ENCODE measurements at places on chromosomes 11 and 22.

GRCh38 chr11:63543711-63544110 lies 7.1 kb downstream of the PLAAT4 start:
- no peak for DNase-seq

DNA sequence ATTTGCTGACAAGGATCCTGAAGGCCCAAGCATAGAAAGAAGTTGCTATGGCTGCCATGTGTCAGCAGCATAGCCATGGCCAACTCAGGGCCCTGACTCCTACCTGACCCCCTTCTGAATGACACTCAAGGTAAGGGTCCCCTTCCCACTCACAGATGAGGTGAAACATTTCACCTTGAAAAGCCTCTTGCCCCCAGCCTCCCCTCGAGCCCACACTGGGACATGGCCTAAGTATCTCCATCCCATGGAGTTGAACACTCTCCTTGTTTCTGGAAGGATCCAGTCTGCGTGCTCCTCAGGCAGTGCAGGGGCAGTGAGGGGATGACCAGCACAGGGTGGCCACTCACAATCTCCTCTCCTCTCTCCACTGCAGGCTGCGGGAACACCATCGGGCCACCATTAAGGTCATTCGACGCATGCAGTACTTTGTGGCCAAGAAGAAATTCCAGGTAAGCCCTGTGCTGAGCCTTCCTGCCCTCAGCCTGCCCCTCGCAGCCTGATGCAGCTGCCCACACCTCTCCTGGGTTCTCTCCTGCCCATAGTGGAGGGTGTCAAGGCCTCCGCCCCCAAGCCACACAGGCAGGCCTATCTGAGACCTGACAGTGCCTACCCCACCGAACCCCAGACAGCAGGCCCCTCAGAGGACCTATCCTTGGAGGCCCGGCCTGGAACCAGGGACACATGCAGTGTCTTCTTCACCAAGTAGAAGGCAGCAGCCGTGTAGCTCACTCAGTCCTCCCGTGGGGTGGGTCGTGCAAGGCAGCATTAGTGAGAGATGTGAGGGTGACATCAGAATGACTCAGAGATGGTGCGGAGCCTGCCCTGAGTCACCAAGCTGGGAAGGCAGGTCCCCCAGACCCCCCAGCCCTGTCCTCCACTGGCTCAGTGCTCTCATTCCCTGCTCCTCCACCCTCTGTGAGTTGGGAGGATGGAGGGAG lies 68.9 kb upstream of the KCNQ1OT1 start:
- no peak for DNase-seq

DNA sequence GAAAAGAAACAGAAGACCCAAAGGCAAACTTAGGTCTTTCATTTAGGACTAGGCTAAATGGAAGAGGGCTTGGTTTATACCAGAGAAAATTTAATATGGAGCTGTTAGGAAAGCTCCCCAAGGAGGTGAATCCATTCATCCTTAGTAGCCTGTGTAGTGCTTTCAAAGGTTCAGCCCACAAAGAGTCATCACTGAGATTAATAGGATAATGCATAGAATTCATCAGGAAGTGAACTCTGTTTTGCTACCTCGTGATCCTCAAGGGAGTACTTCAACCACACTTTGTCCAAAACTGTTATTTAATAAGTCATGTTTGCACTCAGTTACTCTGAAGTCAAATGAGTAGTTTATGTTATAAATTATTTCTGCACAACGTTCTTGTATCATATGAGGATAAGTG lies 43.3 kb upstream of the MMP7 start:
- DNase-seq: no peak

GRCh38 chr11:30774496-30775232 lies 188.5 kb upstream of the MPPED2 start:
- no peak for DNase-seq

DNA sequence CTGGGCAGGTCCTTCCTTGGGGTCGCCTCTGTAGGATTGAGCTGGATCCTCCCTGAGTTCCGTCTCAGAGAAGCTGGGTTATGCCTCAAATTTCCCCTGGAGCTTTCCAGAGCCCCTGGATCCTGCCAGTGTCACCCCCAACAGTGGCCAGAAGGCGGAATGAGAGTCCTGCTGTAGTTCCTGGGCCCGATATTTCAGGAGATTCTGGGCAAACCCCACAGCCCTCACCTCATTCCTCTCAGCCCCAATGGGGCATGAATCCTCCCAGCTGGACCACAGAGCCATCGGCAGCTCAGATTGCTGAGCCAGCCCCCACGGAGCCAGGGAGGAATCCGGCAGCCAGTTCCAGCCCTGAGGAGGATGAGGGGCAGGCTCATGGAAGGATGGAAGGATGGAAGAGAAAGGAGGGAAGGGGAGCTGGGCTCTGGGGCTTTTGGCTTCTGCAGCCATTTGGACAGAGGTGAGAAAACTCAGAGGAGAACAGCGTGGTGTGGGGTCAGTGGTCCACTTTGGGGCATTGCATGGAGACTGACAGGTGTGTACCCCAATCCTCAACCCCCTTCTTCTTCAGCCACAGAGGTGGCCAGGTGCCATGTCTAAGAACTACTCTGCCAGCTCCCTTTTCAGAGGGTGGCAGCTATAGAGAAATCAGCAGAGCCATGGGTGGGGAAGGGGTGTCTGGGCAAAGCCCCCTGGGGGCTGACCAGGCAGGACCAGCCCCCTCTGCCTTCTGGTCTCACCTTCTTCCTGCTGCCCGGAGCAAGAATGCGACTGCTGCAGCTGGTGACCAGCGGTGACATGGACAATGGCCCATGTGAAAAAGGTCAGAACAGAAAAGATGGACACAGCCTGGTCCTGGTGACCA lies 867.6 kb downstream of the TBC1D22A start:
- no peak for DNase-seq

DNA sequence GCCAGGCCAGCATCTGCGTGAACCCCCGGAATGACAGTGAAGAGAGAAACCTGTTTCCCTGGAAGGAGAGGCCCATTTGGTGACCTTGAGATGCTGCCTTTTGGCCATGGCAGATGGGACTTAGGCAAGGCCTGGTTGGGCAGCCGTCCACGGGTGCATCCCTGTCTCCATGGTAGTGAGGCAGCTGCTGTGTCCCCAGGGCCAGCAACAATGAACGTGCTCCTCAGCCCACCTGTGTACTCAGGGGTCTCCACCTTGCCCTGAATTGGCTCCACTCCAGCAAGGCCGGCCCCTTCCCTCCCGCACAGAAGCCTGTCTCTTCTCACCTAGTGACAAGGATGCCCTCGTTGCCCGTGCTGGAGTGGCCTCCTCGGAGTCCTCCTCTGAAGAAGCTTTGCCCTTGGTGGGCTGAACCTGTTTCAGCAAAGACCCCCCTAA lies 441.1 kb downstream of the TBC1D22A start:
- DNase-seq: no peak

DNA sequence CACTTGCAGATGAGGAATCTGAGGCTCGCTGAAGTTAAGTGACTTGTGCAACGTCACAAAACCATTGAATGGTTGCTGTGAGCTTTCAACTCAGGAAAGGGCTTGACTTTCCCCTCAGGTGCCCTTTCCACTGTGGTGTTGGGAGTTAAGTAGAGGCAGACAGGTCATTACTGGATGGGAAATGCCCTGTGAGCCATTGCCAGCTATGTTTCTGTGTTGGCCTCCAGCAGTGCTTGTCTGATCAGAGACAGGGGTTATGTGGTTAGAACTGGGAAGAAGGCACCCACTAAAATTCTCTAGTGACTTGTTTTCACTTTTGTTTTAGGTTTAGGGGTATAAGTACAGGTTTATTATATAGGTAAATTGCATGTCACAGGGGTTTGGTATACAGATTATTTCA lies 96.6 kb downstream of the FDX1 start:
- DNase-seq: no peak

- DNase-seq: no peak
Measured at GRCh38 chr11:78170874-78171549, 17.4 kb downstream of the KCTD21 start.

DNA sequence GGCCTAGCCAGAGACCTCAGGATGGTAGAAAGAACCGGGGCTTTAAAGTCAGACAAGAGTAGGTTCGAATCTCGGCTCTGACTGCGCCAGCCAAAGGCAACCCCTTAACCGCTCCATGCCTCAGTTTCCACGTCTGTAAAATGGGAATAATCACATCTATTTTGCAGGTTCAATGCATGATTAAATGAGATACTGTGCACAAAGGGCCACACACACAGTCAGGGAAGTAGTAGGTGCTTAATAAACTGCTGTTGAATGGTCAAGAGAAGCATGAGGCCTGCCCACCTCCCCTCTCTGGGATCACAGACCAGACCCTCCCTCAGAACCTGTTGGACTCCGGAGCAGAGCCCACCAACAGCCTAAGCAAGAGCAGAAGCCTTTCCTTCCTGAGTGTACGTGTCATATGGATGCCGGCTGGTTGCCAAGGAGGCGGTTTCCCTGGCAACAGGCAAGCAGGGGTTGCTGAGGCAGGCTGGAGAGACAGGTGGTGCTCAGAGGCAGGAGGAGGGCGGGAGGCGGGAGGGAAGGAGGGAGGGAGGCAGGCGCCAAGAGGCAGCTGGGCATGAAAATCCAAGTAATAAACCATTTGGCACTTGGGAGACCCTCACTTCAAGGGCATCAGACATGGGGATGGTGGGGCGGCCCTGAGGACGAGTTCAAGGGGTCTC lies 43.9 kb downstream of the NFAM1 start:
- DNase-seq: no peak

DNA sequence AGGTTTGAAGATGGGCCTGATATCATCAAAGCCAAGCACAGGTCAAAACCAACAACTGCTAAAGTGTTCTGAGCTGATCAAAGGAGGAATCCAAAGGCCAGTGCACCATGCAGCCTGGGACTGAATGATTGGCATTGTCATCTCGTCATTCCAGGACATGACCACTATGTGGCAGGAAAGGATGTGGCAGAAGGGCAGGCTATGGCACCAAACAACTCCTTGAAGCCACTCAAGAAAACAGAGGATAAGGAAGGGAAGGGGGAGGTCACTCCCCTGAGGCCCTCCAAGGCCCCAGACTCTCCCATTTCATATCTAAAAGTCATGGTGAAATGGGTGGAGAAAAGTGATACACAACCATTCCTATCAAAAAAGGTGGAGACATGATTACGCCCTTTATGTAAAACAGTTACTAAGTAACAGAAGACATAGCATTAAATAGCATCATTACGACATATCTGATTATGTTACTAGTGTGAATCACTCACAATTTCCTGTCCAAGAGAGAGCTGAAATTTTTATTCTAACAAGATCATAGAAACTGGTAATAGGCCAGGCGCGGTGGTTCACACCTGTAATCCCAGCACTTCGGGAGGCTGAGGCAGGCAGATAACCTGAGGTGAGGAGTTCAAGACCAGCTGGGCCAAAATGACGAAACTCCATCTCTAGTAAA lies 49.3 kb downstream of the AHNAK start:
- no peak for DNase-seq

DNA sequence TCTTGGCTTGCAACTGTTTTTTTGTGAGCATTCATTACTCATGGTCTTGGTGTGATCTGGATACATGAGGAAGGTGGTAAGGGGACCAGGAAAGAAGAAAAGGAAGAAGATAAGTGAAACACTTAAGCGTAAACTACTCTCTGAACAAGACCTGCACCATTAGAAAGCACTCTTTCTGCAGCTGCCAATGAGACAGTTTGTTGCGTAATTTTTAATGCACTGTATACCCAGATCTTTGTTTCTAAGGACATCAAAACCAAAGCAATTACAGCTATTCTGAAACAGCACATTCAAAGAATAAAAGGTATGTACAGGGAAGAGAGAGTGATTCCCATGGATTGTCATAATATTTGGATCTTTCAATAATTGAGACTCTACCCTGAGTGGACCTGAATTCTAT lies 147.4 kb downstream of the BLID start:
- DNase-seq: no peak

GRCh38 chr11:108672113-108672512 lies 7.2 kb downstream of the DDX10 start:
- DNase-seq: no peak

- no peak for DNase-seq
Measured at GRCh38 chr11:65607614-65608426, 6.2 kb downstream of the MAP3K11 start.

DNA sequence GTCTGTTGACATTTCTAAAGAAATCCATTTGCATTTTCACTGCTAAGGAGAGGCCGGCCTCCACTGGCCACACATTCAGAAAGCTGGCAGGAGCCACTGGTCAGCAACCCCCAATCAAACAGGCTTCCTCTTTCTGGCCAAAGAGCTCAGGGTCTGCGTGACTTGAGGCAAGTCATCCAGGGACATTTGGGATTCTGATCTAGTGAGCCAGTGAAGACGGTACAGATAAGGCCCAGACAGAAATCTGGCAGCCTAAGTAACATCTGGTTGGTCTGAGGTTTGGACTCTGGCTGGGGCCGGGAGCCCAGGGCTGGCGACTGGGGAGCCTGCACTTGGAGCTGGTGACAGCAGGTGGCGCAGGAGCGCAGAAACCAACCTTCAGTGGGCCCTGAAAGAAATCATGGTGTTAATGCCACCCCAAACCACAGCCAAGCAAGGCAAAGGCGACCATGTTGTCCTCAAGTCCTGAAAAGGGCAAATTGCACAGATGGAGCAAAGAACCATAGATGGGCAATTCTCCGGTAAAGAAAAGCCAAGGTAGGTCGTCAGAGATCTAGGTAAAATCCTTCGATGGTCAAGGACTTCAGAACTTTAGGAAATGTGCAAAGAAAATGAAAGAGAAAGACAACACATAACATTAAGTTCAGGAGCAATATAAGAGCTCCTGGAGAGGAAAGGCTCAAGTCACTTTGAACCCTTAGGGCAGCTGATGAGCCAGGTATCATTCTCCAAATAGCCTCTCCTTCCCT lies 99.4 kb upstream of the BLID start:
- no peak for DNase-seq

DNA sequence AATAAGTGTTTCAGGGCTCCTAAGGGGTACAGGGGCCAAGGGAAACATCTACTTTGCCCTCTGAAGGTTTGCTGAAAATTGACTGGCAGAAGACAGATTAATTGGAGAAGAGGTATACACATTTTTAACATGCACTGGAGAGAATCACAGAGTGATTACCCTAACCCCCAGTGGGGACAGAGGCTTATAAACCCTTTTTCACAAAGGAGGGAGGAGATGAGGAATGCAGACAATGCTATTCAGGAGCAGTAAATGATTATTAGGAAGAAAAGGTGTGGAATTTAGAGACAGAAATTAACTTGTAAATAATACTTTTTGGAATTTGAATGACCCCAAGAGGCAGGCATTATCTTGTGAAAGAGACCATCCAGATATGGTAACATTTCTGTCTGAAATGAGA lies 582.4 kb upstream of the B3GAT1 start:
- DNase-seq: no peak

GRCh38 chr22:20957102-20957682 lies 9.9 kb upstream of the AIFM3 start:
- DNase-seq: no peak

DNA sequence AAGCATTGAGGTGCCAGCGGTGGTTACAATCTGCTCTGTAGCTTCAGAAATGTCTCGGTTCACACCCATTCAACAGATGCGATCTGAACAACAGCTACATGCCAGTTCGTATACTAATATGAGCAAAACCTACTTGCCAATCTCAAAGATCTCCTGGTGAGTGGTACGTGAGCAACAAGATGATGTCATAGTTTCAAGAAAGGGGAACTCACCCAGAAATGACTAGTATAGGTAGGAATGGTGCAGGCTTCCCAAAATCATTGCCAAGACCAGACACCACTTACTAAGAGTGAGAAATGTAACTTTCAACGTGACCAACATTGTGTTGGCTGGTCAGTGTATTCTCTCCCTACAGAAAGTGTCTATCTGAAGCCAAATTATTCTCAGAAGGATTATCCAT lies 31.1 kb downstream of the OR6Q1 start:
- no peak for DNase-seq
